ENCODE measurements at places on chromosomes 11 and 22.
A peak's percentile ranks its signal among the peaks of the same experiment; 100 is the strongest.

DNA sequence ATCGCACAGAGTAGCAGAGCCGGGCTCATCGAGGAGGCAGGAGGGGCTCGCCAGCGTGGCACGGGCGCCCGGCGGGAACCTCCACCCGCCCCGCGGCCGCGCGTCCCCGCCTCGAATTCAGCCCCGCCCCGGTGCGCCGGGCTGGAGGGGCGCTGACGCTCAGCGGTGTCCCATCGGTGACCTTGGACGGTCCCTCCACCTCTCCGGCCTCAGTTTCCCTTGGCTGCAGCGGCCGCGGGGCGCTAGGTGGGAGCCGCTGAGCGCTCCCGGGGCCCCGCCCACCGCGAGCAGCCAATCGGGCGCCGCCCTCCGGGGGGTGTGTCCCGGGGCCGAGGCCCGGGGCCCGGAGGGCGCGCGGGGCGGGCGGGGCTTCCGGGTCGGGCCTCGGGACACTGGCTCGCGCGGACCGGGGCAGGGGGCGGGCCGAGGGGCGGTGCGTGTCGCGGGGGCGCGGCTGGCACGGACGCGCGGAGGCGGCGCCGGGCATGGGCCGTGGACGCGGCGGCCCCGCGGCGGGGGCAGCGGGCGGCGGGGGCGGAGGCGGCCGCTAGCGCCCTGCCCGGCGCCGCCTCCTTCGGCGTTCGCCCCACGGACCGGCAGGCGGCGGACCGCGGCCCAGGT lies at the start of gene PPARA:
PPARA (plus strand) TSS at position 493 of the 621 bp plus-strand sequence. CDS start 47,858 bp downstream, outside the sequence.
- DNase-seq, result peak; percentile 89

GRCh38 chr11:61529537-61530225 lies 21.1 kb downstream of the LRRC10B start:
- no peak for DNase-seq

GRCh38 chr11:58193391-58193790 lies 4.5 kb downstream of the OR9Q2 start:
- DNase-seq, result no peak

- DNase-seq, result no peak
Measured at GRCh38 chr11:70733327-70734325, 335.3 kb downstream of the CTTN start.

DNA sequence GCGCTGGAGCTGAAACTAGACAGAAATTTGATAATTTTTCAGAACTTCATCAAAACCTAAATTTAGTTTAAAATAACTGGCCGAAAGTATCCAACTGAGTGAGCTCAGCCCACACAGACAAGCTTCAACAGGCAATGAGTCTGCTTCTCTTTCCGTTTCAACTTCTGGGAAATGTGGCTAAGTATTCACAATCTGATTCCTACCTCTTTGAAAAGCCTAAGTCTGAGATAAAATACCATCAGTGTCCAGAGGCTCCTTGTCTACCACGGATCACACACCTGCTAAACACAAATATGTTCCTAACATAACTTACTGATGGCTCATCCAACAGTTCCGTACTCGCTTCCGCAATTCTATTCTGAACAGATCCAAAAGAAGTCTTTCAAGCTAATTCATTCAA lies 8.5 kb downstream of the SIK3 start:
- no peak for DNase-seq

- no peak for DNase-seq
Measured at GRCh38 chr11:81644239-81644840, 1089.3 kb downstream of the FAM181B start.

DNA sequence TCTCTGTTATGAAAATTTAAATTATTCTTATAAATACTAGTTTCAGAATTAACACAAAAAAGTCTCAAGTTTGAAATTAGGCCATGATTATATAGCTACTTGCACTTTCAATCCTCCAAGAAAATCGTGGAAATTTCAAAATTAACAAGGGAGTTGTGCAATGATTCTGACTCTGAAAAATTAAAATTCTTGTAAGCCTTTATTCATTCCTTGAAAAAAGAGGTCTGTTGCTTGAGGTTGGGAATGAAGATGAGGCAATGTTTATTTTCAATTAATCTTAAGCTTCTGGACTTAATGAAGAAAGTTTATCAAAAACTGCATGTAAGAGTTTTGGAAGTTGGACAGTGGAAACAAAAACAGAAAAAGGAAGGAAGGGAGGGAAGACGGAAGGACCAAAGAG lies 128.2 kb upstream of the FIBIN start:
- DNase-seq, result no peak

DNA sequence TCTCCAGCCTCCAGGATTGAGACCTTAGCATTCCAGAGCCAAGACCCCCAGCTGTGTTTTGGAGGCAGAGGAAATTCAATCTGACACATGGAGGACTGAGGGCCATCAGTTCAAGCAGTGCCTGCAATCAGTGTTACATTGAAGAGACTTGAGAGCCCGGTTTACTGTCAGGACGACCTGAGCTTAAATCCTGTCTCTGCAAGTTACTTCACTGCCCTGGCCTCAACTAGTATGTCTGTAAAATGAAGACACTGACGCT lies 35.1 kb downstream of the TRIM29 start:
- no peak for DNase-seq

DNA sequence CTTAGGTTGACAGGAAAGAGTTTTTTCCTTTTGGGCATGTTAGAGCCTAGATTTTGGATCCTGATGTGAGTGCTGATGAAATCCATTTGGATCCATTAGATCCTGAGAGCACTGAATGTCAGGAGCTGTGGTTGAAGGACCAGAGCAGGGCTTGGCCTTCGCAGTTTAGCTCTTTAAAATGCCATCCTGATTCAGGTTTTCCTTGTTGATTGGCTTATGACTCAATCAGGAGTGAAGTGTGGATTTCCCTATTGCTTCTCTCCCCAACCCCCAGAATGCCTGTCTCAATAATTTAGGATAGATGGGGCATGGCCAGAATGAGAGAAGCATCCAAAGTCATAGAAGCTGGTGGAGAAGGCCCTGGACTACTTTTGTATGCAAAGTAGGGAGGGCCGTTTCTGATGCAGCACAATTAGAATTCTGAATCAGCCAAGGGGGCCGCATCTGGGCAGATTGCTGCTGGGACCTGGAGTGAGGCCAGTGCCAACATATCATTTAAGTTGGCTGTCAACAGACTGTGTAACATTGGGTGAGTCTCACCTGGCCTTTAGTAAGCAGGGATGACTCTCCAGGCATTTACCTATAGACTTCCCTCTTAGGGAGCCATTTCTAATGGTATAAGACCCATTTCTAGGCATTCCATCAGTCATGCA lies 80.5 kb downstream of the TEAD1 start:
- DNase-seq, result no peak

DNA sequence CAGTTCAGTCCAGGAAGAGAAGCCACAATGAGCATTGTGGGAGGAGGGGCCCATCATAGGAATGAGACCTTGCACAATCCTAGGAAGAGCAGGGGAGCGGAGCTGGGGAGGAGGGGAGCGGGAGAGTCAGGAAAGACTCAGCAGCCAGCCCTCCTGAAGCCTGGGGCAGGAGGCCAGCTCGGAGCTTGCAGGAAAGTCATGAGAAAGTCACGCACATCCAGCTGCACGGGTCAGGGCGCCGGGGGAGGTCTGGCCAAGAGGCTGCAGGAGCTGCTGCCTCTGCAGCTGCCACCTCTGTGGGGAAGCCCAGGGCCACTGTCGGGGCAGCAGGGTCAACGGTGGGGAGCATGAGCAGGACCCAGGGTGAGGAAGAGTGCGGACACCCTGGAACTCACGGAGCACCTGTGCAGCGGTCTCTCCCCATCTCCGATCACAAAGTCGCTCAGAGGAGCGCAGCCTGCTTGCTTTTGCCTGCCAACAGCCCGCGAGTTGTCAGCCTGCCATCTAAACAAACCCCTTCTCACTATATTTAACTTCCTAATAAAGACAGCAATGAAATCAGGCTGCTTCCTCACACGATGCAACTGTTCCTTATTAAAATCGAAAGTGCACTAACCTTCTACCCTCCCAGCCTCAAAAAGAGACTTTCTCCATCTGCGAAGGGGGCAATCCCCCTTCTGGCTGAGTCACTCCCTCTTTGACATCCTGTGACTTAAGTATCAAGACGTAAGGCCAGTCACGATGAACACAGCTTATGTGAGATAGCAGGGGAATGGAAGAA lies 52.9 kb upstream of the RTL6 start:
- DNase-seq, result peak; percentile 4

- no peak for DNase-seq
Measured at GRCh38 chr11:61298663-61299244, 3.6 kb upstream of the VWCE start.

DNA sequence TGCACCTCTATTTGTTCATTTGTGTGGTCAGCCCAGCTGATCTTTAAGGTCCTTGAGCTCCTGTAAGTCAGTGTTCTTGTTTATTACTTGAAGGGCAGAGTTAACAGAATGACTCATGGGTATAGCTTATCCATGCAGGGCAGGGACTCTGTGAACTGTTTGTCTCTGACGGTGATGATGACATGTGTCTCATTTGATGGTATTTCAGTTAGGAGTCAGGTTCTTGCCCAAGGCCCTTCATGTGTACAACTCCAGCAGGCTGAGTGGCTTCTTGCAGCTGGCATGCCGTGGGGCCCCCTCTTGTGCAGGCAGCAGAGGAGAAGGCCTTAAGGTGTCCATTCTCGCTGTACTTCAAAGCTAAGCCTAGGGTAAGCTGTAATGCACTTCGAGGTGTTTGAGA lies 165.1 kb downstream of the DBX1 start:
- DNase-seq, result no peak

- no peak for DNase-seq
Measured at GRCh38 chr22:33766091-33766490, 154.2 kb downstream of the LARGE1 start.
